ENCODE measurements at places on chromosomes 12 and 14.
A peak's percentile ranks its signal among the peaks of the same experiment; 100 is the strongest.

DNA sequence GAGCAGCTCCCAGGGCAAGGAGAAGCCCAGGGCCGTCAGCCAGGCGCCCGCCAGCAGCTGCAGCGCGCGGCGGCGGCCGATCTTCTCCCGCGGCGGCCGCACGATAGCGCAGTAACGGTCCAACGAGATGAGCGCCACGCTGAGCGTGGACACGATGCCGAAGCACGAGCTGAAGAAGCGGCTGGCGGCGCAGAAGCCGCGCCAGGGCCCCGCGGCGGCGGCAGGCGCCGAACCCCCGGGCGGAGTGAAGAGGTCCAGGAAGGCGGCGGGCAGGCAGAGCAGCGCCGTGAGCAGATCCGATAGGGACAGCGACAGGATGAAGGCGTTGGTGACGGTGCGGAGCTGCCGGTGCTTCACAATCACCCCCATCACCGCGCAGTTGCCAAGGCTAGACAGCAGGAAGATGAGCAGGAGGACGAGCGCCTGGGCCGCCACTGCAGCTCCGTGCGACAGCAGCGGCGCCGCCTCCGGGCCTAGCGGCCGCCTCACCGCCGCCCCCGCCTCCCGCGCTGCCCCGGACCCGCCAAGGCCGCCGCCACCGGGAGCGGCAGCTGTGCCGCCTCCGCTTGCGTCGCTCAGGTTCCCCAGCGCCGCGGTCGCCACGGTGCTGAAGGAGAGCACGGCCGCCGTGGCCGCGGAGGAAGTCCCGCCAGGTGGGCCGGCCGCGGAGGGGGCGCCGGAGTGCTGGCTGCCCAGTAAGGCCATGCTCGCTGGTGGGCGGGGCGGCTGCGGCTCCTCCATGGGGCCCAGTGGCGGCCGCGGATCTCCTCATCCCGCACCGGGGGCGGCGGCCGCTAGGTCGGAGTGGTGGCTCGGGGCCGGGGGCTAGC, 479 bp downstream of the GPR135 start:
- peak; percentile 78 for DNase-seq

DNA sequence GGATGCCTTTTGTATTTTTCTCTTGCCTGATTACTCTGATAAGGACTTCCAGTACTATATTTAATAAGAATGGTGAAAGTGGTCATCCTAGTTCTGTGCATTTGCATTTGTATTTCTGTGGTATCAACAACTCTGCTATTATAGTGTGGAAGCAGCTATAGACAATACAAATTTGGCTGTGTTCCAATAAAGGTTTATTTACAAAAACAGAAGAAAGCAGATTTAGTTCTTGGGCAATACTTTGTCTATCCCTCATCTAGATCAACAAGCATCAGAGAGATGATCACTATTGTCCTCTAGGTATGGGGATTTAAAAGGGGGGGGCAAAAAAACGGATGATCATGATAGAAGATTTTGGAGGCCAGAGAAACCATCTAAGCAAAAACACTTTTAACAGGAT, 19.1 kb upstream of the BTG1 start:
- no peak for DNase-seq

GRCh38 chr12:30862486-30862885, 64.1 kb upstream of the TSPAN11 start:
- peak; percentile 74 for DNase-seq

- DNase-seq: no peak
These were observed 190.7 kb downstream of the NEDD1 start for GRCh38 chr12:97097734-97098133.

DNA sequence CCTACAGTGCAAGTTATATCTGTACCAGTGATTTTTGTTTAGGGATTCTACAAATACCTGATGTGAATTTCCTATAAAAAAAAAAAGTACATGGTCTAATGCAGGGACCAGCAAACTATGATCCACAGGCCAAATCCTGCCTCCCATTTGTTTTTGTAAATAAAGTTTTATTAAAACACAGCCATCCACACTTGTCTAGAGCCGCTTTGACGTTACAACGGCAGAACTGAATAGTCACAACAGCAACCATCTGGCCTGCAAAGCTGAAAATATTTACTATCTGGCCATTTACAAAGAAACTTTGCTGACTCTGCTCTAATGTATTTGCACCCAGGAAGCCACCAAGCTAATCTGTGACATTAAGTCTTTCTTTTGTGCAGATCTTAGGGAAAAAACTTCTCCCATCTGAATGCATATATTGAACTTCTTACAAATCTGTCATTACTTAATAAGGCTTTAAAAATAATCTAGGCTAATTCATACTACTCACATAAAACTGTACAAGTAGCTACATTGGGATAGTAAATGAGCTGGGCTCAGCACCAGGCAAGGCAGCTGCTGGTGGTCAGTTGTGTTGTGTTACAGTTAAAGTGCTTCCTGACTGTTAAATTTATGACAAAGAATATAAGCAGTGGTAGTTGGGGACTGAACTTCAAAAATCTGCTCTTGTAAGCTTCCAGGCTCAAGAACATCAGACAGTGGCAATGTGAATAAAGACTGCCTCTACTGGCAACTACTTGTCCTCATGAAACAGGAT, 303.3 kb downstream of the MED13L start:
- no peak for DNase-seq

GRCh38 chr14:53532853-53533252, 379.7 kb upstream of the DDHD1 start:
- no peak for DNase-seq

DNA sequence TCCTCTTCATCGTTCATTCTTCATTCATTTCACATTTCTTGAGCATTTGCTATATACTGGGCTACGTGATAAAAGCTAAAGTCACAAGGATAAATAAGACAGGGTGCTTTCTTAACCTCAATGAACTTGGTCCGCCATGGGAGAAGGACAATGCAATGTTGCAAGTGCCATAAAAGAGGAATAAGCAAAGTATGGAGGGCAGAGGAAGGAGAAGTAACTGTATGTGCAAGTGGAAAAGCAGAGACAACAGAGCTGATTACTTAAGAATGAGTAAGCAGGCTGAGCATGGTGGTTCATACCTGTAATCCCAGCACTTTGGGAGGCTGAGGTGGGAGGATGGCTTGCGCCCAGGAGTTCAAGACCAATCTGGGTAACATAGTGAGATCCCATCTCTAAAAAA, 14.4 kb downstream of the AREL1 start:
- DNase-seq: no peak
